HCT116 (cell line): ENCODE measurements at places on chromosomes 5 and 9. TPM values are rescaled to one million over a fixed set of nuclear protein-coding genes. Genes with fewer than 3 reads are reported as not detected.

- no peak for DNase-seq
These were observed 693.8 kb downstream of the NR2F1-AS1 start for GRCh38 chr5:92887254-92887653.

- peak; percentile 7 for DNase-seq
These were observed 446.2 kb upstream of the RIOK2 start for GRCh38 chr5:97629276-97629675.

GRCh38 chr5:30752015-30752414, 441.5 kb upstream of the CDH6 start:
- no peak for DNase-seq

- no peak for DNase-seq
These were observed 73.8 kb downstream of the DAB2IP start for GRCh38 chr9:121725008-121725775.

Gene TRPM6
- 0.44 TPM for total RNA-seq

- no peak for DNase-seq
These were observed 24.6 kb downstream of the ANXA6 start for GRCh38 chr5:151132963-151133362.

Gene AGXT2
- not detected for total RNA-seq

GRCh38 chr9:98724810-98725530, 16.2 kb upstream of the GABBR2 start:
- no peak for DNase-seq

- no peak for DNase-seq
These were observed 2.1 kb downstream of the S1PR3 start for GRCh38 chr9:88993327-88993726.

Gene SLCO6A1
- 0.69 TPM for total RNA-seq

Gene SELENOP
- total RNA-seq, result 11.4 TPM

GRCh38 chr5:32625547-32625946, 40.2 kb downstream of the SUB1 start:
- no peak for DNase-seq

Gene NDOR1
- total RNA-seq, result 28.4 TPM

DNA sequence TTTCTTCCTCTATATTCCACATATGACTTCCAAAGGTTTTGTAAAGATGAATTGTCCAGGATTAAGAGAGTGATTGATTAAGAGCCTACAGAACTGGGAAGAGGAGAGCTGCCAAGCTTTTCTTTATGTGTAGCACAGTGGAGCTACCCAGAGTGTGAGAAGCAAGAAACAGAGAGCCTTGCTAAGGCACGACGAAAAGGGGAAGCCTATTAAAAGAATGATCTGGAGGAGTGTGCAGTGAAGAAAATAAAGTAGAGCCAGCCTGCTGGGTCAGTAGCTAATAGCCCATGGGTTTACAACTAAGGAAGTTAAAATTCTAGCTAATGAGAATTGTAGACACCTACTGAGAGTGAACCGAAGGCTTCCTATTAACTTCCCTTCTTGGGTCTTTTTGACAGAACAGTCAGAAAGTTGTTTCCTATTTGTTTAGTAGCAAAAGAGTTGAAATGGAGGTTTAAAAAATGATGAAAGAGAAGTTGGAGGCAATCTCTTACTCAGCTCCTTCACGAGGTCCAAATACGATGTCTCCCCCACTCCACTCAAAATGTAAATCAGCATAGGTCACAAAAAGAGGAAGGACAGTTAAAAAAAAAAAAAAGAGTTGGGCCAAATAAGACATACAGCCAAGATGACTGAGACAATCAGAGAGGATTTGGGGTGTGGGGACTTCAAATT, 957 bp upstream of the PRR16 start:
- no peak for DNase-seq

GRCh38 chr9:126624912-126625311, 11.2 kb downstream of the LMX1B start:
- DNase-seq, result no peak

DNA sequence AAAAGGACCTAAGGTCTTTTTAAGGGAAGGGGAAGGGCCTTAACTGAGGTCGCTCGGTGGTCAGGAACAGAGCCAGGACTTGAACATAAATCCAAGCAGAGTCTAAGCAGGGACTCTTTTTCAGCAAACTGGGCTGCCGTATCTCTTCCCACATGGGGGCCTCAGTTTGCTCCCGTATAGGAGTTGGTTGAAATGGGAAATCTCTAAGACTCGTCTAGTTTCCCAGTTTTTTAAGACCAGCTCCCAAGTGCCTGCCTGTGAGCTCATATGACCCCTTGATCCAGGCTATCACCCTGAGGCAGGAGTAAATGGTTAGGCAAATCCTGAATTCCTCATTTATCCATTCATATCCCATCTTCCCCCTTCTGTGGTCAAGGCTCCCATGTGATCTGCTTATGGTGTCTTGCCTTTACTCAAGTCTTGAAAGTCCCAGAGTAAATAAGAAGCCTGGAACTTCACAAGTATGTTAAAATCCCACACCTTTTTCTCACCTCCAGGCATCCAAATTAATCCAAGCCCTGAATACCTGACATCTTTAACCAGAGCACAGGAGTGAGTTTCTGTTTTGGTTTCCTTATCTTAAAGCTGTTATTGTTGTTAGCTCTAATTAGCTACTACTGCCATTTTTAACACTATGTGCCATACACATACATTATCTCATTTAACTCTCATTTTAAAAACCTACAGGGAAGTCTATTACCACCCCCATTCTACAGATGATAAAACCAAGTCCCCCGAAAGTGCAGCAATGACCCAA, 3.0 kb downstream of the ARSI start:
- DNase-seq, result no peak

Gene FAM120A
- total RNA-seq, result 122 TPM
